ENCODE measurements at places on chromosomes 16 and 17. TPM values are rescaled to one million over a fixed set of nuclear protein-coding genes. Genes with fewer than 3 reads are reported as not detected.

KIF2B gene
- total RNA-seq, result not detected

- H3K4me1 ChIP-seq, result no peaks in the 10 kb centered on the region
- no peaks in the 10 kb centered on the region for H3K36me3 ChIP-seq
- no peak overlapping the region for H3K4me3 ChIP-seq
Measured at GRCh38 chr16:56919099-56919800, 12.7 kb upstream of the HERPUD1 start.

DNA sequence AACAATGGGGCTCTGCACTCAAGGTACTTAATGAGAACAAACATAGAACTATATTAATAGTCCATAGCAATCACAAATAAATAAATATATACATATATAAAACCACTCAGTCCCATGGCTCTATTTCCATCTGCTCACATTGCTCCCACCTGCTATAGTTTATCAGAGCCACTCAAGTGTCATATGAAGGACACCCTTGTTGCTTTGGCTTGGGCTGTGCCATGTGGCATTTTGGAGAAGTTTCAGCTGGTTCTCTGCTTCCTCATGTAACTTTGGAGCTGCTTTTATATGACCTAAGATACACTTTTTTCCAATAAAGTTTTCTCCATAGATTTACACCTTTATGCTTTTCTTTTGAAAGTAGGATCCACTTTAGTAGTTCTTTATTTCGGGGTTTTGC lies 126.4 kb downstream of the KCNJ2 start:
- no peaks in the 10 kb centered on the region for H3K4me1 ChIP-seq
- no peaks in the 10 kb centered on the region for H3K36me3 ChIP-seq
- H3K27ac ChIP-seq, result no peak overlapping the region

GRIN2A gene
- 0.27 TPM for total RNA-seq

DNA sequence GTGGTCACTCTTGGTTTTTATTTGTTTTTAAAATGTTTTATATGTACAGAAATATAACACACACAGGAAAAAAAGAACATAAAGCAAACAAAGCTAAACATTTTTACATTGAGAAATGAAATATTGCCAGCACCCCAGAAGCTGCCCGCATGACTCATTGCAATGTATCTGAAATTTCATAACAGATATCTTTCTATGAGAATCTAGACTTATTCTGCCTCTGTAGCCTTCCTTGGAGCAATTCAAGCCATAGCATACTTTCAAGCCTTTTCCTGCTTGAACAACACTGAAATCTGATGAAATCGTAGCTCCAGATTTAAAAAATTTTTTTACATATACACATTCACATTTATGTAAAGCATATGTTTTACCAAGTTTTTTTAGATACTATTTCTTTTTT lies 86.9 kb downstream of the RBBP6 start:
- H3K36me3 ChIP-seq, result no peaks in the 10 kb centered on the region
- H3K4me1 ChIP-seq, result no peaks in the 10 kb centered on the region
- H3K4me3 ChIP-seq, result no peak overlapping the region
- H3K27me3 ChIP-seq, result no peaks in the 10 kb centered on the region

DNA sequence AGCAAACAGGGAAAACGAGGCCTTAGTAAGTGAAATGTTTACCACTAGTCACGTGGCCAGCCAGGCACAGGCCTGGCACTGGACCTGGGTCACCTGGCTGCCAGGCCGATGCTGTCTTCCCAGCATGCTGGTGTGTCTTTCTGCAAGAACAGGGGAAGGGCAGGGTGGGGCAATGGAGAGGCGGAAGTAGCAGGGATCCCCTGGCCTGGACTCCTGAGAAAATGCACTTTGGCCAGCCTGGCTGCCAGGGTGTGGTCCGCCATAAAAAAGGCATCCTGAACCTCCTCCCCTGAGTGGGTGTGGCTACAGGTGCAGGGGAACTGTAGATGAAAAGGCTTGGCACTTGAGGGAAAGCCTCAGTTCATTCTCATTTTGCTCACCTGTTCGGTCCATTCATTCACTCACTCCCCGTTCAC lies 1.0 kb upstream of the ANKRD40CL start:
- H3K36me3 ChIP-seq, result no peaks in the 10 kb centered on the region
- no peak for DNase-seq
- H3K4me3 ChIP-seq, result no peak overlapping the region
- H3K27ac ChIP-seq, result no peak overlapping the region
- peaks cover 14% of the 10 kb centered on the region for H3K4me1 ChIP-seq
- no peaks in the 10 kb centered on the region for H3K27me3 ChIP-seq
